DMS79 (cell line): ENCODE measurements at places on chromosomes 12 and 14.

DNA sequence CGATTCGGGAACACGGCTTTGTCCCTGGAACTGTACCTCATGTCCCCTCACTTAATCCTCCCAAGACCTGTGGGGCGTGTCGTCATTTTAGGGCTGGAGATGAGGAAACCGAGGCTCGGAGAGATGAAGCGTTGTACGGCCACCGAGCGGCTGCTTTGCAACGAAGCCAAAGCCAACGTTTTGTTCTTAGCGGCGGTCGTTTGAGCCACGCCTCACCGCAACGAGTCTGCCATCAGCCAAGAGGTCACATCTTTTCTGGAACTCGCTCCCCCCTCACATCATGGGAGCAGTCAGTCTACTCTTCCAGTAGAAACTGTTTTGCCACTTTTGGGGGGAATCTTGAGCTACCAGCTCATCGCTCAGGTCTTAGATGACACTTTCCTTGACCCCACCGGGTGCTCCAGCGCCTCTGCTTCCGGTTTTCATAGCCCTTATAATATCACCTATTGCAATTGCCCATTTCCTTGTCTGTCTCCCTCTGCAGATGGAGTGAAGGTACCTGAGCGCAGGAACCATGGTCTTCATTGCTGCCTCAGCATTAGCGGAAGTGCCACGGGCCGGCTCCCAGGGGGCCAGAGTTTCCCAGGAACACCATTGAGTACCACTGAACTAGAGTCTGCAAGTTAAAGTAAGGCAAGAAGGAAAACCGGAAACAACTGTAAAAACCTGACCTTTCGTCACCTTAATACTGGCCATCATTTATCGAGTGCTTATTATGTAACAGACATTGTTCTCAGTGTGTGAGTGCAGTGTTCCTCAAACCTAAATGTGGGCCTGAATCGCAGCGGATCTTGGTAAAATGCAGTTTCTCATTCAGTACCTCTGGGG lies 19.6 kb downstream of the NINJ2 start:
- no peak for DNase-seq

- no peak for DNase-seq
These were observed 353.9 kb downstream of the PCNX1 start for GRCh38 chr14:71261206-71261605.

DNA sequence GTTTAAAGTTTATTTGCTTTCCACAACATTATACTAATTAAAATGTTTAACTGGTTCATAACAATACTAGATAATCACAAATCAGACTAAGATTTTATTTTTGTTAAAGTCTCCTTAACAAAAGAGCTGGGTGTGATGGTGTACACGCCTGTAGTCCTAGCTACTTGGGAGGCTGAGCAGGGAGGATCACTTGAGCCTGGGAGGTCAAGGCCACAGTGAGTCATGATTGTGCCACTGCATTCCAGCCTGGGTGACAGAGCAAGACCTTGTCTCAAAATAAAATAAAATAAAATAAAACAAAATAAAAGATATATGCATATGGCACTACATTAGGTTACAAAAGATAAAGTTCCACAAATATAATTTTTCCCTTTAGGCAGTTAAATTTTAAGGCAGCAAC lies 5.6 kb downstream of the MIS18BP1 start:
- DNase-seq, result no peak

DNA sequence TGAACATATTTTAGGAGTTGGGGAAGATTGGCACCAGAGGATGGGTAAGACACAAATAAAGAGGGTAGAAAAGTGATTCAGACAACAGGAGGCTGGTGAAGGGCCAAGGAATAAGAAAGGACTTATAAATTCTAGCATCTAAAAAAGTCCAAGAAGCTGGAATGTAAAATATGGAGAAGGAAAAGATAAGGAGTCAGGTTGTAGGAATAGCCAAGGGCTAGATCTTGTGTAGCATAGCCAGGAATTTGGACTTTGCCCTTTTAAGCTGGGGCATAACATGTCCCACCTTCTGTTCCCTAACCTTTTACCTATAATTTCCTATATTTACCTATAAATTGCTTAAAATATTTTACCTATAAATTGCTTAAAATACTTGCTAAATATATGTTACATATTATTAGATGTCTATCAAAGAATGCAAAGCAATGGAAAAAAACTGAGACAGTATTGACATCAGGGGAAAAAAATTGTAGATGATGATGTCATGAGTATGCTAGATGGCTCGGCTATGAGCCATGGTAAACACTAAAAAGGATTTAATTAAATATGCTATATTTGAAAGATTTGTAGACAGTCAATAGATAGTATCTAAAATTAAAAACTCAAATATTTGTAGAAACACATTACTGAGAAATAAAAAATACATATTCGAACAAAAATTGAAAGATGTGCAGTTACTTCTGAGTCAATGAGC lies 99.7 kb upstream of the PLEKHG7 start:
- no peak for DNase-seq

- peak; percentile 89 for DNase-seq
These were observed 51.4 kb downstream of the TMEM132C start for GRCh38 chr12:128318341-128318740.

DNA sequence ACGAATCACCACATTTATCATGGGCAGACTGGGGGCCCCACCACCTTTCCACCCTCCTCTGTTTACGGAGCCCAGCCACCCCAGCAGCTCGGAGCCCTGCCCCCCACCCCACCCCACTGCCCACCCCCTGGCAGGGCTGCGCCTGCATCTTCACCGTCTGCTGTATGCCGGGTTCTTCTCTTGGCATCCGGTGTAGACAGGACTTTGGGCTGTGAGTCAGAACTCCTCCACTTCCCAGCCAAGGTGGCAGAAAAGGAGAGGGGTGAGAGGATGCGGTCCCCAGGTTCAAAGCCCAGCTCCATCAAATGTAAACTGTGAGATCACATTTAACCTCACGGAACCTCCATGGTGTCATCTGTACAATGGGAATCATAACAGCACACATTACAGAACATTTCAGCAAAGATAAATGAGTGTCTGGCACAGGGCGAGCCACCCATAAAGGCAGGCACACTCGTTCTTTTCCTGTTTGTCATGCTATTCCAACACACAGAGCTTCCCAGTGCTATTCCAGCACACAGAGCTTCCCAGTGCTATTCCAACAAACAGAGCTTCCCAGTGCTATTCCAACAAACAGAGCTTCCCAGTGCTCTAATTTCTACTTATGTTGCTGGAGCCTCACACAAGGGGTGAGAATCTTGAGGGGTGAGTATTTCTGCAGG lies 292.7 kb upstream of the RTL1 start:
- no peak for DNase-seq

GRCh38 chr14:22168092-22168955 lies 420.7 kb downstream of the DAD1 start:
- no peak for DNase-seq

GRCh38 chr12:132955094-132956010 lies 754 bp downstream of the ZNF605 start:
- peak; percentile 33 for DNase-seq

- DNase-seq, result no peak
These were observed 273.8 kb upstream of the SFSWAP start for GRCh38 chr12:131436922-131437705.

GRCh38 chr12:117743761-117744160 lies 225.0 kb downstream of the KSR2 start:
- no peak for DNase-seq

DNA sequence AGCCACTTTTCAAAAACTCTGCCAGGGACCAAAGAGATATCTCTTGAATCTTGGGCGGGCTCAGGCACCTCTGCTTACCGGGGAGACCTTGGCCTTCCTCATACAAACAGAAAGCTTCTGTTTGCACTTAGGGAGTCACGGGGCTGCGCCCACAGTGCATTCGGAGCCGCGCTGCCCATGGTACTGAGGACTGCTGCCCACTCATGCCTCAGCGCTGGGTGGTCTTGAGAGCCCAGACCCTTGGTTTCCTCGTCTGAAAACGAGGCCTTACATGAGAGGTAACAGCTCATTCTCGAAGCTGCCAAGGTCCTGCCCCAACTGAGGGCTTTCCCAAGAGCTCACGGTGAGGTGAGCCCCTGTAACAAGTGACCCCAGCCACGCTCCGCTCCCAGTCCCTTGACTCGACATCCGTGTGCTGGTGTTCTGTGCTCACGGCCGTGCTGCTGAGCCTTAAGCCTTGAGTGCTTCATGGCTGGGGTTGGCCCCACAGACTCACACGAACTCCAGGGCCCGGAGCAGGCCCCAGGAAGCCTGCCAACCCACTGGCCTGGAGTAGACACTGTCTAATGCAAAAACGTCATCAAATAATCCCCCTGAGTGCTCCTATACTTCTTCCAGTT lies 47.4 kb upstream of the GPR68 start:
- DNase-seq, result no peak

DNA sequence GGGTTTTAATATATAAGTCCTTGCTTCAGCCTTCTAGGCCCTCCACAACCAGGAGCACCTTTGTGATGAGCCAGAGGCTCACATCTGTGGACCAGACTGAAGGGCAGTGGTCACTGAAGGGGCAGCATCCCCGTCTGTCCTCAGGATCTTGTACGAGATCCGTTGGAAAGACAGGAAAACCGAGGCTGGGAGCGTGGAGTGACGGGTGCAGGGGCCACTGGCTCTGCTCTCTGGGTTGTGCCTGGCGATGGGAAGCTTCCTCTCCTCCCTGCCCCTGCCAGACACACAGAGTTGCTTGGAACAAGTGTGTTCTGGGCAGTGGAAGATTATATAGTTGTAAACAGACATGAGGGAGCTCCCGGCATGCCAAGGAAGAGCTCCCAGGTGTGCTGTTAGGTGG lies 48.0 kb downstream of the AACS start:
- DNase-seq, result no peak

DNA sequence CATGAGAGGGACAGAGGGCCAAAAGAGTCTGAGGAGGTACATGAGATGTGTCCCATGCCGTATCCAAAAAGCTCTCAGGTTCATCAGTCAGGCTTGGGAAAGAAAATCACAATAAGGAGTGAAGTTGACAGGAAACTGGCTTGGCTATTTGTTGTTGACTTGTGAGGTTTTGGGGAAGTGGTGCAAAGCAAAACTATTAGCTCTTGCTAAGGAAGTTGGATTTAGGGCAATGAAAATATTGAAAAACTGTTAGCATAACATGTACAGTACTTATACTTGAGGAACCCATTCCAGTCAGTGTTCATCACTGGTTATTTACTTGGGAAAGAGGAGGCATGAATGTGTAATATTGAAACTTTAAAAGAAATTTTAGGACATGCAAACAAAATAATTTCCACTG lies 145.9 kb downstream of the DUSP6 start:
- no peak for DNase-seq

DNA sequence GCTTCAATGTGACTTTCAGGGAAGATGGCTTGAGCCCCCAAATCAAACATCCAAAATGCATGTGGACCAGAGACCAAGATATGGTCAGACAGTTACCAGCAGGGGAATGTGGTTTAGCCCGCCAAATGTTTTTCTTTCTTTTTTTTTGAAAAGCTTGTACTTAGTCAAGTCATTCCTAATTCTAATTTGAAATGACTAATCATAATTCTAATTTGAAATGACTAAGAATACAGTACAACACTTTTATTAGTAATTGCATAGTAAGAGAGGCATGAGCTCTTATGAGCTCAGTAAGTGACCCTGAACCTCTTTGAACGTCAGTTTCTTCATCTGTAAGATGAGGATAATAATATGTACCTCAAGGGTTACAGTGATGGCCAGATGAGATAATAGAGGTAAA lies 72.4 kb downstream of the HECTD4 start:
- no peak for DNase-seq

- no peak for DNase-seq
These were observed 194.6 kb downstream of the PAX9 start for GRCh38 chr14:36856095-36856878.

DNA sequence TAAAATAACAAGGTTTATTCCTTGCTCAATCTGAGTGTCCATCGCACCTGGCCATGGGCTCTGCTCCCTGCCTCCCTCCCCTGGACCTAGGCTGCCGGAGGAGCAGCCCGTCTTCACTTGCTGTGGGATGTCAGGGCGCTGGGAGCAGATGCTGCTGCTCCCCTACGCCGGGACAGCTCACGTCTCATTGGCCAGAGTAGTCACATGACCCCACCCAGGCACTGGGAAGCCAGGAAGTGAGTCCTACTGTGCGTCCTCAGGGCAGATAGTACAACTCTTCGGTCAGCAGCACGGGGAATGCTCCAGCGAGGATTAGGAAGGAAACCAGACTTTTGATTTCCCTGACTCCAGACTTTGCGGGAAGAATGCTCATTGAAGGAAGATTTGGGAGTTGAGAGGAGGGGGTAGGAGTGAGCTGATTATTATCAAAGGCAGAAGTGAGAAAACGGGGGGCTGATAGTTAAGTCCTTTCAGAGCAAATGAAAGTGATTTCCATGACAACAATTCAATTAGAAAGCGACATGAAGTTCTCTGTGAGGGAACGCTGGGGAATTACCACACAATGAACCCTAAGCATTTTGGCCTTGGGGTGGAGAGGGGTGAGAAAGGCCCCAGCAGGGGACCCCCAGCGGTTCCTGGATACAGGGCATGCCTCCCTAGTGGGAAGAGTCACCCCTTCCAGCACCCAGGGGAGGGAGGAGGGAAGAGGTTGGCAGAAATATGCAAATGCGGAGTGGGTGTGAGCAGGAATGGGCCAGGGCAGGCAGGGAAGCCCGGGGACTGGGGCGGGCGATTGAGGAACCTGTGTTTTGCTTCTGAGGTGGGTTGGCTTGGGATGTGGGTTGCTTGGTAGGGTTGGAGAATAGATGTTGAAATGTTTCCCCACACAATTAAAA lies 215.5 kb downstream of the AACS start:
- DNase-seq, result no peak

GRCh38 chr14:22084393-22085281 lies 411.0 kb upstream of the OR4E1 start:
- peak; percentile 5 for DNase-seq

DNA sequence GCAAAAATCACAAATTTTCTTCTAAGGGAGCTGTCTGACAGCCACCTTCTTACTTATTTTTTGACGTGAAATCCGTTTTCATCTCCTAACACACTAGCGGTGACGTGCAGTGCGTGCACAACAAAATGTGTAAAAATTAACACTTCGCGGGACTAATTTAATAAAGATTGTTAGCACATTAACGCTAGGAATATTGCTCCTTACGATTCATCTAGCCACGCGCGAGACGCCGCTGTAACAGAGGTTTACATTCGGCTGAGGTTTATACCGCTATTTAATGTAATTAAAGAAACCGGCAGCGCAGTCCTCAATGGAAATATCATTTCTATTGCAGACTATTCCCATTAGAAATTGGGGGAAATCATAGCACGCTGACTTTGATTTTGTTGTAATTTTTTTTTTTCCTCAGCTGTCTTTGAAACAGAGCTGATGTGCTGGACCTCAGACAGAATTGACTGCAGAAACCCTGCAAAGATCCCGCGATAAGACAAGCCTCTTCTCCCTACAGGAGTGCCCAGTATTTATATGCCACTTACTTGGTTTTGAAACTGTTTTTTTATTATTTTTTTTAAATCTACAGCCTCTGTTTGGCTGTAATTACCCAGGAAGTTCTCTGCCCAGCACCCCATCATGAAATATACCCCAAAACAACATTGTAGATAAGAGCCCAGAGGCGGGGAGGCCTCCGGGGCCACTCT lies 31.2 kb downstream of the BCL11B start:
- no peak for DNase-seq
